ENCODE measurements at places on chromosomes 1 and 21.

DNA sequence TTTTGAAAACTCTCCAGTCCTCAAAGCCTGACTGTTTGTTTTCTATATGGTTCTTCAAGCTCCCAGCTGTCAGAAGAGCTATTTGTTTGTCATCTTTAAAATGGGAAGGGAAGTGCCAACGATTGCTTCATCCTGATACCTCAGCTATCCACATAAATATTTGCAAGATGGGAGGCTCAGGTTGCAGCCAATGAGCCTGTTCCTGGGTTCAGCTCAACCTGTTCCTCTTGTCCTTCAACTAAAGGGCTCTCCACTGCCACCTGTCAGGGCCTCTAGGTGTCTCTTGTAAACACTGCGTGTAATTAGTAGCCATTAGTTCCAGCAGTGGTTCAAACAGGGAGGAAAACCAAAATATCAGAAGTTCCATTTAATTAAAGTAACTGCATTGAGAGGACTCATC lies 445.1 kb downstream of the AJAP1 start:
- DNase-seq: no peak

DNA sequence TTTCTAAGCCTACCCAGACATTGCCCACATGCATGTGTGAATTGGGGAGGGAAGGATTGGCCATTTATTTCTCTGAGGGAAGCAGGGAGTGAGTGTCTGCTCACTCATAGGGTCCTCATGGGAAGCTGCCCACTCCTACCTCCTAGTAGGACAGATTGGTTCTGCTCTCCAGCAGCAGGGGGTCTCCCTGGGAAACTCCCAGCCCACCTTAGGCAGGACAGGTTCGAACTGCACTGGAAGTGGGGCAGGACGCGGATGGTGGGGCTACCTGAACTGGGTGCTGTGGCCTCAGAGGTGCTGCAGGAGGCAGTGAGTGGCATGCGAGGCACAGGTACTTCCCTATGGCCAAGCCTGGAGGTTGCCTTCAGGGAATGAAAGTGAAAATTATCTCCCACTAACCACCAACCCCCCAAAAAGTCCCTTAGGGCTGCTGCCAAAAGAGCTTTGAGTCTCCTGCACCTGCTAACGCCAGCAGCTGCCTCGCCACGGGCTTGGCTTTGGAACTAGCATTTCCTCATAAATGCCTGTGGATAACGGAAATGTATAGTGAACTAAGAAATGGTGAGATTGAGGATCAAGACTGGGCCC lies 157.0 kb upstream of the COA6 start:
- no peak for DNase-seq

- DNase-seq: no peak
Observed at GRCh38 chr1:12748778-12749355, 2.9 kb downstream of the CFAP107 start.

- DNase-seq: no peak
Observed at GRCh38 chr21:39161064-39161463, 22.2 kb downstream of the PSMG1 start.

- no peak for DNase-seq
Observed at GRCh38 chr21:36186081-36186480, 29.5 kb downstream of the DOP1B start.

- DNase-seq: no peak
Observed at GRCh38 chr1:87143413-87144135, 185.1 kb upstream of the LMO4 start.

DNA sequence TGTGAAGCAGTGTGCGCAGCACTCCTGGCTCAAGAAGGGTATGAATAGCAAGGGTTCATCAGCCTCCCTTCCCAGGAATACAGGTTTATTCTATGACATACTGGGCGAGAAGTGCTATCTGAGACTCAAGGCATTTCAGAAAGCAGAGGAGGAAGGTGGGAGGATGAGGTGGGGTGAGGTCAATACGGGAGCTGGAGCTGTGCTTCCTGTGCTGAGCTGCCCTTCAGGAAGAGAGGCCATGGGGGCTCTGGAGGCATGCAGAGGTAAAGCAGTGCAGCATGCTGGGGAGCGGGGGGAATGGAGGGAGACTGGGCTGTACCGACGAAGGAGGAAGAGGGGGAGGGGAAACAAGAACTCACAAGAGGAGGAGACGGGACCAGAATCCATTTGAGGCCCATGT lies 717.6 kb downstream of the PTPRU start:
- DNase-seq: no peak

DNA sequence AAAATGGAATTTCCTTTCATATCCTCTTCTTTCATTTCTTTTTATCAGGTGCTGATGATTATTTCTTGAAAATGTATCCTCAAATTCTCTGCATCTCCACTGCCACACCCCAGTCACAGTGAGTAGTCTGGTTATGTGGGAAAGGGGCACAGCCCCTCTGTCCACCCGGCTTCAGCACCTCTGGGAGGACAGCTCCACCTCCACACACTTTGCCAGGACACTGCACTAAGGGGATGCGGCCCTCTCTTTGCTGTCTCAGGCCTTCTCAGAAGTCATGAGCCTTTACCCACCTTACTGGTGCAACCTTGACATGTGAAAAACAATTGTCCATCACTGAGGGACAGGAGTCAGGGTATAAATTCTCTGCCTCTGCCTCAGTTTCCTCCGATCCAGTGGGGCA lies 433.1 kb downstream of the PCP4 start:
- DNase-seq: no peak
